Tibial nerve (tissue), 4 donors: ENCODE measurements at places on chromosomes 4 and X.

GRCh38 chrX:103831342-103831802 is 685 bp downstream of the RAB9B start:
- DNase-seq = no peak

- no peak for DNase-seq
These were observed 84.6 kb downstream of the SYNPO2 start for GRCh38 chr4:118973295-118973694.

DNA sequence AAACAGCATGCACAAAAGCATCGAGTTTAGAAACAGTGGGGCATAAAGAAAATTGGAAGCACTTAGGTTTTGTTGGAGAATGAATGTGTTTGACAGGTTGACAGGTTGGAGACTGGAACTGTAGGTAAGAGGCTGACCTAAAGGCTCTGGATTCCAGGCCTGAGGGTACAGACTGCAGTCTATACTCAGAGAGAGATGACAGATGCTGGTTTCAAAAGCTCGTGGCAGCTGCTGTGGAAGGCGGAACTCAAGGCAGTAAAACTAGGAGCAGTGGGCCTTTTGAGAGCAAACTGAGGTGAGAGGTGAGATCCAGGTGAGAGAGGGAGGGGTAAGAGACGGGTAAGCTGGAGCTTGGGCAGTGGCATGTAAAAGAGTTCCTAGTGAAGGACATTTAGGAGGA is 415.2 kb downstream of the TRIML1 start:
- DNase-seq = no peak

DNA sequence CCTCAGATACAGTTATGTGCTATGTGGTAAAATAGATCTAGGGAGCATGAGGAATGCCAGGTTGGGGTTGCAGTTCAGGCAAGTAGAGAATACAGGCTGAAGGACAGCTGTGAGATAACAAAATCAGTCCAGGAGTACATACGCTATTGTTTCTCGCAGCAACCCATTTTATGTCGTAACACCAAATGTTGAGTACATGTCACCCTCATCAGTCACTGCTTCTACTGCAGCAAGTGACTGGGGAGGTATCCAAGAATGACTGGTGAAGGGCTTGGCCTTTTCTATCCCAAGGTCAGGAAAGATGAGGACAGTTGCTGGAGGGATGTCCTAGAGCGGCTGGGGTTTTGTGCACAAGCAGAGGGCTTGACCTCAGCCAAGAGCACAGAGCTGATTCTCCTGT is 172.1 kb downstream of the CBR4 start:
- DNase-seq = no peak

- DNase-seq = no peak
These were observed 958 bp upstream of the UGT2B7 start for GRCh38 chr4:69095301-69095731.

DNA sequence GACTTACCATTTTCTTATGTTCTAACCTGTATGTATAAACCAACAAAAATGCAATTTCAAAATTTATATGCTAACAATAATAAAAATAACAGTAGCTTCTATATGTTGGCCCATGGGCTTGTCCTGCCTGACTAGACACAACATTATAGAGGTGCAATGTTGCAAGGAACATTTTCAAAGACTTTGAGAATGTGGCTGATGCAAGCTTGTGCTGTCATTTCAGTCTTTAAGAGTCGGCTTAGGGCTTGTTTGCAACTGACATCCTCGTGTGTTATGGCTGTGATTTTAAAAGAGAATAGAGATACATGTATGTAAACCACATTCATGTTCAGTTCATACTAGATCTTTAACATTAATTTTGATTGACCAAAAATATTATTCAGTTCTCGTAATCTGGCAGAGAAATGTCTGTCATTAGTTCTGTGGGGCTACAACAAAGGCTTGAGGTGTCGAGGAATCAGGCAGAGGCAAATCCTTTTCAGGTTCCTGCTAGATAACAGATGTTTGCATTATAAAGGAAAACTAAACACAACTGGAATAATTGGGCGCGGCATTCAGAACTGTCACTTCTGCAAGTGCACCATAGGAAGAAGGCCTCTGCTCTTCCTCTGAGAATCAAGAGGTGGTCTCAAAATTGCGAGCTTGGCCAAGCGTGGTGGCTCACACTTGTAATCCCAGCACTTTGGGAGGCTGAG is 13.1 kb downstream of the TMSB4X start:
- no peak for DNase-seq

DNA sequence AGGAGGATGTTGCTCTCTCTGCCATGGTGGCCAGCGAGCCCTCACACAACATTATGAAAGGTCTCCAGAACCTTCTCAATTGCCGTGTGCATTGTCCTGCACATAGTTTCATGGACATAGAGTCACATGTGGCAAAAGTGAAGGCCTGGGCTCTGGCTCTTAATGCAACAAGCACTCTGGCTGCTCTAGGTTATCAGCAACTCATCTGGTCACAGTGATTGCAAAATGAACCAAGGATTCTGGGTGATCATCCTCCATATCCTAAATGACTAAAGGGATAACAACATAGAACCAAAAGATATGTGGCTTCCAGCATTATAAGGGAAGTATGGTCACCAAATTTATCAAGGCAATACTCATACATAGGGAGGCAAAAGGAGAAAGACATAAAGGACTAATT is 175.2 kb downstream of the MGST2 start:
- no peak for DNase-seq

GRCh38 chrX:68634649-68635227 is 12.7 kb upstream of the STARD8 start:
- DNase-seq = no peak

DNA sequence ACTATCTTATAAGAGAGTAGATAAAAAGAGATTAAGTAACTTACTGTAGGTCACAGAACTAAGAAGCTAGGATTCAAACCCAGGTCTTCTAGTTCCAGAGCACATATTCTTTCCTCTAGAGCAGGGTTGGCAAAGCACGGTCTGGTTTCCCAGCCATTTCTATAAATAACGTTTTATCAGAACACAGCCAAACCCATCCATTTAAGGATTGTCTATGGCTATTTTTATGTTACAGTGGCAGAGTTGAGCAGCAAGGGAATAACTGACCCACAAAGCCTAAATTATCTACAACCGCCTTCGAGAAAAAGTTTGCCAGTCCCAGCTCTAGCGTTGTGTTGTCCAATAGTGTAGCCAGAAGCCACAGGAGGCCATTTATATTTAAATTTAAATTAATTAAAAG is 7.5 kb downstream of the TMEM144 start:
- DNase-seq = no peak

GRCh38 chr4:135900956-135901355 is 1631.3 kb downstream of the PCDH18 start:
- no peak for DNase-seq

GRCh38 chrX:26649534-26649933 is 433.6 kb downstream of the MAGEB5 start:
- DNase-seq = no peak

- no peak for DNase-seq
These were observed 32.0 kb upstream of the RPS3A start for GRCh38 chr4:151067316-151067970.

- DNase-seq = no peak
These were observed 1056.2 kb downstream of the DMD start for GRCh38 chrX:32155044-32155638.

DNA sequence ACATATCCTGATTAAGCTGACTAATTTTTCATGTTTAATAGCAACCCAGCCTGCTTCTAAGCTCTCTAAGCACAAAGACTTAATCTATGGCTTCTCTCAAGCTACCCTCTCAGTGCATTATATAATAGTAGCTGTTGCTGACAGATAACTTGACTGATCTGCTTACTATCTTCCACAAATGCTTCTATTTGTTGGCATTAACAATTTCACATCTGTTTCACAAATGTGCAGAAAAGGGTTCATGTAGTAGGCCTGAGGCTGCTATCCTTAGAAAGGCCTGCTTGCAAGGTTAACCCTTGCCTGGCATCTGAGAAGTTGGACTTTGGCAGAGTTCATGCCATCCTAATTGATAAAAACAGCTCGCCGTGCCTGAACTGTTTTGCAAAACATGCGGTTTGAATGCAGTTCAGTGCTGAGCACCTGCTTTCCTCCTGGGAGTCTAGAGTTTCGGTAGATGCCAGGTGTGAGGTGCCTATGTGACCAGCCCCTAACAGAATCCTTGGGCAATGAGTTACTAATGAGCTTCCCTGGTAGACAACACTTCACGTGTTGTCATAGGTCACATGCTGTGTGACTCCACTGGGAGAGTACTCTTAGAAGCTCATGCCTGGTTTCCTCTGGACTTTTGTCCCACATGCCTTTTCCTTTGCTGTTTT is 68.4 kb downstream of the NSG1 start:
- DNase-seq = no peak

DNA sequence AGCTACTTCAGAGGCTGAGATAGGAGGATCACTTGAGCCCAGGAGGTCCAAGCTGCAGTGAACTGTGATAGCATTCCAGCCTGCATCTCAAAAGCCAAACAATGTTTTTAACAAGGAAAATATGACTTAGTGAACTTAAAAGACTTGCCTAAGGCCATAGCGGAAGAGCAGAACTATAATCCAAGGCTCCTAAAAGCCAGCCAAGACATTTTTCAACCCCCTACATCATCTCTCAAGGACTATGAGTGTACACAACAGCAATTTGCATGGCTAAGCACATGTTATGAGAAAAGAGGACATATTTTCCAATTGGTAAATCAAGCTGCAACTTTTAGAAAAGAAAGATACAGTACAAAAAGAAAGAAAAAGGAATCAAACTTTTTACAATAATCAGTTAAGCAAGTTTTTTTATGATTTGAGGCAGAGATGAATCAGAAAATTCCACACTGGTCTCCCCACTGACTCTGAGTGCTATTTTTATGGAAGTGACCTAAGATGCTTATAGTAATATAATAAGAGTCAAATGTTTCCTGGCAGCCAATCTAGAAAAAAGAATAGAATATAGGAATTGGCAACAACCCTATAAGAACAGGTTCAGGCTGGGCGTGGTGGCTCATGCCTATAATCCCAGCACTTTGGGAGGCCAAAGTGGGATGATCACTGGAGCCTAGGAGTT is 9.8 kb upstream of the ACOT9 start:
- DNase-seq = no peak

DNA sequence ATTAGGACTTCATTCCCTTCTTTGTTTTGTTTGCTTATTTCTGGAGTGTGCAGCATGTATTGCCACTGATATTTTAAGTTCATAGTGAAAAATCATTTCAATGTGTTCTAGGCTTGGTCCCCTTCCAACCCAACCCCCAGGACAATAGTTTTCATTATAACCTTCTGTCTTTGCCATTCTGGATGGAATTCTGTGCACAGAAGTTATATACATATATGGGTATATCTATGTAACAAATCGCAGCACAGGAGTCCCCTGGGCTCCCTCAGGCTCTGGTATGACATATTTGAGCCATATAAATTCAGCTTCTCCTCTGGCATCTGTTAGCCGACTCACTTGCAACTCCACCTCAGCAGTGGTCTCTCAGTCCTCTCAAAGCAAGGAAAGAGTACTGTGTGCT is at the start of gene TNMD:
TSS of gene TNMD (plus strand) at position 326 of the 400 bp plus-strand sequence. CDS start 83 bp downstream, outside the sequence.
- no peak for DNase-seq

DNA sequence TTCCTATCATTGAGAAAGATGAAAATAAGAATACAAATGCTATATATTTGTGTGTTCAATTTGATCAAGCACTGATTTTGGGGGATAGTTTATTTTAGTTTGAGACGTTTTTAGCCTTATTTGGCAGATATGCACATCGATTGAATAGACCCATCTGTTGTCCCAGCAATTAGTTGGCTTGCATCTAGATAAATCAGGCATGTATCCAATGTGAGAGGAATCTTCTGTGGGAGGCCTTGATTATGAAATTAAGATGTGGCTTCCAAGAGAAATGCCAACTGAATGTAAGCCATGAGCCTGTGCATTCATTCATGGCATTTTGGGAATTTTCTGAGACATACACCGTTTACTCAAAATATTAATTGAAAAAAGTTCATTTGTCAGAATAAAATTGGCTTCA is 623.1 kb downstream of the TECRL start:
- DNase-seq = no peak

GRCh38 chrX:85243761-85244449 is at the start of the genes SATL1 and ZNF711:
TSS of gene SATL1 (minus strand) at chrX:85243779. CDS start at chrX:85108968, 134,811 bp downstream.
TSS of gene ZNF711 (plus strand) at chrX:85243991. CDS start at chrX:85247573, 3,582 bp downstream.
- DNase-seq = no peak

DNA sequence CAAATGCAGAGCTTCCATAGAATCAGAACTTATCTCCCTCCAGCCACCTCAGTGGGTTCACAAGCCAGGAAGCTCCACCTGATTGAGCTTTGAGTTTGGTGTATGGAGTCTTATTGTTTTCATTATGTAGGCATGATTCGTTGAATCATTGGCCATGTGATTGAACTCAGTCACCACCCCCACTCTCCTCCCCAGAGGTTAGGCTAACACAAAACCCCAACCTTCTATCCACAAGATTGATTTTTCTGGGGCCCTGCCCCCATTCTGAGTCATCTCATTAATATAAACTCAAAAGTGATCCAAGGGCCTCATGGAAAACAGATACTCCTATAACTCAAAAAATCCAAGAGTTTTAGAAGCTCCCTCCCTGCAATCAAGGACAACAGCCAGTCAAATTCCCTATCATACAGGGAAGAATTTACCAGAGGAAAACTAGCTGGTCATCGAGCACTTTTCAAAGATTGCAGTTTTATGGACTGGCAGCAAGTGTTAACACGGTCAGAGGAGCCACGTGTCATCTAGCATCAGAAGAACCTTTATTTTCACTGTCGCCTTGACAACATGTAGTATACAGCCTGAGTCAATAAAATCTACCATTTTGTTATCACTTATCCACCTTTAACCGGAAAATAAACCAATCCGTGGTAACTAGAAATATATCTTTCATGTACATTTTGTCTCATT is 35.9 kb upstream of the GUCY1B1 start:
- DNase-seq = no peak

DNA sequence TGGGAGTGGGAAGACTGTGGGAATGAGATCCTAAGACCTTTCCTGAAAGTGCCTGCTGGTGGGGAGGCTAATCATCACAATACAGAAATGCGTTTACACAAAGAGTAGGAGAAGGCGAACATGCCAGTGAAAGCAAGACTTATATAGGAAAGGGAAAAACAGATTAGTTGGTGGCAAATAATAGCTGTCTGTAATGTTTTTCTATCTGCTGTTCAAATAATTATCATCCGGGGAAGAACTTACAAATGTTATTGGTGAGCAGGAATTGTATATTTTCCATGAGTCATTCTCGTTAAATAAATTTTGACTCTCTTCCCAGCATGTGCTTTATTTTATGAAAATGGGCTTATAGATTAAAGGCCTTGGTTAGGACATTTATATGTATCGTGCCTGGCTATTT is 196.5 kb downstream of the ARHGAP10 start:
- DNase-seq = no peak

DNA sequence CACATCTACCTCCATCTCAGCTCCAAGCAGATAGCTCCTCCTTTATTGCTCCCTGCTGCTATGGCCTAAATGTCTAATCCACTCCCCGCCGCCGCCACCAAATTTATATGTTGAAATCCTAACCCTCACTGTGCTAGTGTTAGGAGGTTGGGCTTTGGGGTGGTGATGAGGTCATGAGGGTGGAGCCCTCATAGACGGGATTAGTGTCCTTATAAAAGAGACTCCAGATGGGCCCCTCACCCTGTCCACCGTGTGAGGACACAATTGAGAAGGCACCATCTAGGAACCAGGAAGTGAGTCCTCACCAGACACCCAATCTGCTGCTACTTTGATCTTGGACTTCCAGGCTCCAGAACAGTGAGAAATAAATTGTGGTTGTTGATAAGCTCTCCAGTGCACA is 13.6 kb upstream of the TBC1D14 start:
- no peak for DNase-seq

GRCh38 chrX:112223391-112223790 is 140.8 kb upstream of the TRPC5 start:
- DNase-seq = no peak
